Muscle of leg (tissue), 16 donors: ENCODE measurements at places on chromosomes 16 and 17. TPM values are rescaled to one million over a fixed set of nuclear protein-coding genes. Genes with fewer than 3 reads are reported as not detected.

DNA sequence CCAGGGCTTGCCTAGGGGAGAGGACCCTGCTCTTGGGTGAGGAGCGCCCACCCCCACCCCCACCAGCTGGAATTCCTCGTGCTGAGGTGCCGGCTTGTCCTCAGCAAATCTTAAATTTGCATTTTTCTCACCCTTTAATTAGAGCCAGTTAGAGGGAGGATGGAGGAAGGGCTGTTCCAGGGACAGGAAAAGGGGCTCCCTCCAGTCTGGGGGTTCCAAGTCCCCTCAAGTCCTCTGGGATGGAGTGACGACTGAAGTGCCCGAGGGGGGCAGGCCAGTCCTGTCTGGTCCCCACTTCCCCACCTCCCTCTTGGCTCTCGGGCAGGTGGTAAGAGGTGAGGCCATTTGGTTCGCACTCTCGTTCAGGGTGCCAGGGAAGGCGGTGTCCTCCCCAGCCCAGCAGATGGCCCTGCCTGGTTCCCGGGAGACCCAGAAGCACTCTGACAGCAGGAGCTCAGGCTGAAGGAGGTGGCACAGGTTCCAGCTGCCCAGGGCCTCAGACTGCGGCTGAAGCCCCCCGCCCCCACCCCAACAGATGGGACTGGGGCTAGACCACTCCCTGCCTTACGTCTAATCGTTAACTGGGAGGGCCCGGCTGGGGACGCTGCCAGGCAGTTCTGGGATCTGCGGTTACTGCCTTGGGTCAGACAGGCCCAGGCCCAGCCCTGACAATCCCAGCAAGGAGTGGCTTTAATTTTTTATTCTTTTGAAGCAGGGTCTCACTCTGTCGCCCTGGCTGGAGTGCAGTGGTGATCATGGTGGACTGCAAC is 2.2 kb downstream of the RAB26 start:
- peaks cover 30% of the 10 kb centered on the region for H3K36me3 ChIP-seq
- no peak overlapping the region for H3K4me3 ChIP-seq
- H3K27ac ChIP-seq: no peak overlapping the region

DNA sequence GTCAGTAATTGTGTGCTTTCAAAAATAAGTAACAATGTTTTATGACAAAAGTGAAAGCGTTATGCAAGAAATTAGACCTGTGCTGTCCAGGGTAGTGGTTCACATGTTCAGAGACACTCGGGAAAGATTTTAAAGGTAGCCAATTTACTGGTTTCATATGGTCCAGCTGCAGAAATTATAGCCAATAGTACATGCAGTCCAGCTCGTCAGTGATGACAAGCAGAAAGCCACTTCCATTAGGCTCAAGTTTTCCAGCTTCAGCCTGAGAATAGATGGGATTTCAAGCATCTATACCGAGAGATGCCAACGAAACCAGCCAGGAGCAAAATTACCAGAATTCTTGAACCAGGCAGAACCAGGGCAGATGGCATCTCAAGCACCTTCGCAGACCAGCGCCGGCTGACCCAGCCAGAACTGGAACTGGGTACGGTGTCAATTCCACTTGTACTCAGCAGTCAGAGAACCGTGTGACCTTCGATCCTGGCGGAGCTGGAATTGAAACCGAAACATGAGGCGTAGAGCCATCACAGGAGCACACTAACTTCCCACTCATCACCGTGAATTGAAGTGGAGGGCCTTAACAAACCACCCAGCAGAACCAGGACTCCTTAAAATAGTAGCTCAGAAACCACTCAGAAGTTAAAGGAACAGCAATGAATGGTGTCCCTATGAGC is 207.9 kb upstream of the HSBP1 start:
- no peak overlapping the region for H3K27ac ChIP-seq
- H3K27me3 ChIP-seq: no peaks in the 10 kb centered on the region
- DNase-seq: no peak
- no peaks in the 10 kb centered on the region for H3K36me3 ChIP-seq
- H3K4me3 ChIP-seq: no peak overlapping the region

DNA sequence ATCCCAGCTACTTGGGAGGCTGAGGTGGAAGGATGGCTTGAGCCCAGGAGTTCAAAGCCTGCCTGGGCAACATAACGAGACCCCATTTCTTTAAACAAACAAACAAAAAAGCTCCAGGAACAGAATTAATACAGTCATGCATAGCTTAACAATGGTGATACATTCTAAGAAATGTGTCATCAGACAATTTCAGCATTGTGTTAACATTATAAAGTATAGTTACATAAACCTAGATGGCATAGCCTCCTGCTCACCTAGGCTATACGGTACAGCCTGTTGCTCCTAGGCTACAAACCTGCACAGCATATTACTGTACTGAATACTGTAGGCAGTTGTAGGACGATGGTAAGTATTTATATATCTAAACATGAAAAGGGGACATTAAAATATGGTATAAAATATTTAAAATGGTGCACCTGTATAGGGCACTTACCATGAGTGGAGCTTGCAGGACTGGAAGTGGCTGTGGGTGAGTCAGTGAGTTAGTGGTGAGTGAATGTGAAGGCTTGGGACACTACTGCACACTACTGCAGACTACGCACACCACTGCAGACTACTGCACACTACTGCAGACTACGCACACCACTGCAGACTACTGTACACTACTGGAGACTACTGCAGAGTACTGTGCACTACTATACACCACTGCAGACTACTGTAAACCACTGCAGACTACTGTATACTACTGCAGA is 74.6 kb downstream of the TMC6 start:
- H3K36me3 ChIP-seq: peaks cover 43% of the 10 kb centered on the region
- H3K27ac ChIP-seq: no peak overlapping the region
- DNase-seq: no peak

WNK4 gene
- 0.09 TPM for total RNA-seq

DNA sequence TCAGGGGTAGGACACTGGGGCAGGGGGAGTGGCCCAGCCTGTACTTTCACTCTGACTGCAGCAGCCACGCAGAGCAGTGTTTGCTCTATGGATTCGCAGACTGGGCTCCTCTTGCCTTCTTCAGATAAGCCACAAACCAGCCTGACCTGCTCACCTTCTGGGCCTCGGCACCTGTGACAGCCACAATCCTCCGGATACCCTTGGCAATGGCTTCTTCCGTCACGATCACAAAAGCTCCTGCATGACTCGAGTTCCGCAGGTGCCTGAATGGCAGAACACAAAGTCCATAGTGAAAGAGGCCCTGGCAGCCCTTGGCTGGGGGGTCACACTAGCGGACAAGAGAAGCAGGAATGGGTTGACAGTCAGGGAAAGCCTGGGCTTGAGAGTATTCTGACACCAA is 3.8 kb upstream of the EXOSC6 start:
- H3K36me3 ChIP-seq: peaks cover 79% of the 10 kb centered on the region
- no peak overlapping the region for H3K27ac ChIP-seq
- no peaks in the 10 kb centered on the region for H3K27me3 ChIP-seq
- no peak for DNase-seq
- H3K4me1 ChIP-seq: peaks cover 7% of the 10 kb centered on the region

SLC16A13 gene
- 0.18 TPM for total RNA-seq

- no peaks in the 10 kb centered on the region for H3K27me3 ChIP-seq
- H3K4me1 ChIP-seq: peaks cover 28% of the 10 kb centered on the region
- no peak for DNase-seq
- no peaks in the 10 kb centered on the region for H3K36me3 ChIP-seq
- H3K27ac ChIP-seq: no peak overlapping the region
Measured at GRCh38 chr16:53100889-53101288, 46.1 kb downstream of the CHD9 start.

SCNN1G gene
- not detected for total RNA-seq

- peaks cover 23% of the 10 kb centered on the region for H3K4me1 ChIP-seq
- no peak overlapping the region for H3K4me3 ChIP-seq
Measured at GRCh38 chr17:40175928-40176753, 1.1 kb upstream of the RAPGEFL1 start.

DNA sequence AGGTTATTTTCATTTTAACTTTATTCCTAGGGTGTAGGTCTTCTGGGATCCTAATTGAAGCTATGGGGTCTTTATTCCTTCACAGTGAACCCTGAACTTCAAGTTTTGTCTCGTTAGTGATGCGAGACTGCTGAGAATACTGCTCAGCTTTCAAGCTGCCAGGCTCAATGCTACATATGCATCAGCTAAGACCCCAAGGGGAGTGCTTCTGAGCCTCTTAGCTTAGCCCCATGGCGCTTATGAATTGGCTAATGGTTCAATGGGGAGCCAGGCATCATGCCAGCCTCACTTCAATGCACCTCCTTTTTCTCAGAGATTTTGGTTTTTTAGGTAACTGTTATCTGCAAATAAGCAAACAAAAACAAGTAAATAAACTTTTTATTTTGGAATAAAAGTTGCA is 94.1 kb upstream of the SIAH1 start:
- no peaks in the 10 kb centered on the region for H3K4me1 ChIP-seq
- H3K27me3 ChIP-seq: no peaks in the 10 kb centered on the region
- no peak overlapping the region for H3K4me3 ChIP-seq
- no peak overlapping the region for H3K27ac ChIP-seq
- no peaks in the 10 kb centered on the region for H3K36me3 ChIP-seq

GRCh38 chr17:37405955-37406634 is 541 bp downstream of the ACACA start:
- peaks cover 11% of the 10 kb centered on the region for H3K4me1 ChIP-seq
- peak overlapping the region; percentile 96 for H3K4me3 ChIP-seq
- H3K27me3 ChIP-seq: no peaks in the 10 kb centered on the region
- H3K27ac ChIP-seq: peak overlapping the region; percentile 90

DNA sequence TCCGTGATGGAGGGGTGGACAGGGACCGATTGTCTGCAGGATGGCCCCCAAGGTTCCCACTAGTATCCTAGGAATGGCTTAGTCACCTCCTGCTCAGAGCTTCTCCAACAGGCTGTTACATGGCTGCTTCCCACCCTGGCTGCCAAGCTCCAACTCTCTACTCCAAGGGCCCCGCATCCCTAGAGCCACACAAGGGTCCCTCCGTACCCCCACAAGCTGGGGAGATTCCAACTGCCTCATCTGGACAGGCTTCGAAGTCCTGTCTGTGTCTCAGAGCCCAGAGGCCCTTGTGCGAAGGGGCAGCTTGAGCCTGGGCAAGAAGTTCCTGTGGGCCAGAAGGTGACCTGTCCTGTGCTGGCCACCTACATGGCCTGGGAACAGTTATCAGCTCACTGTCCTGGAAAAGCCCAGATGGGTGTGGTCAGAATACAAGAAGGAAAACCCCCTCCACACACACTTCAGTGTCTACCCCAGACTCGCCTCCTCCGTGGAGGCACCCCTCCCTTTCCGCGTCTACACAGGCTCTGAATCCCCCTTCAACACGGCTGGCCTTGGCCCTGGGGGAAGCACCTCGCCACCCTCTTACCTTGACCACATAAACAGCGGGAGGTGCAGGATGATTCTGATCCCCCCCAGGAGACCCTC is 586 bp downstream of the MEAK7 start:
- H3K36me3 ChIP-seq: peaks cover 8% of the 10 kb centered on the region
- peaks cover 20% of the 10 kb centered on the region for H3K4me1 ChIP-seq
- no peaks in the 10 kb centered on the region for H3K27me3 ChIP-seq
- DNase-seq: peak; percentile 61
- peak overlapping the region; percentile 96 for H3K4me3 ChIP-seq

TPSB2 gene
- total RNA-seq: 0.89 TPM

DNAH9 gene
- 0.18 TPM for total RNA-seq

C17orf67 gene
- 1.3 TPM for total RNA-seq

DNA sequence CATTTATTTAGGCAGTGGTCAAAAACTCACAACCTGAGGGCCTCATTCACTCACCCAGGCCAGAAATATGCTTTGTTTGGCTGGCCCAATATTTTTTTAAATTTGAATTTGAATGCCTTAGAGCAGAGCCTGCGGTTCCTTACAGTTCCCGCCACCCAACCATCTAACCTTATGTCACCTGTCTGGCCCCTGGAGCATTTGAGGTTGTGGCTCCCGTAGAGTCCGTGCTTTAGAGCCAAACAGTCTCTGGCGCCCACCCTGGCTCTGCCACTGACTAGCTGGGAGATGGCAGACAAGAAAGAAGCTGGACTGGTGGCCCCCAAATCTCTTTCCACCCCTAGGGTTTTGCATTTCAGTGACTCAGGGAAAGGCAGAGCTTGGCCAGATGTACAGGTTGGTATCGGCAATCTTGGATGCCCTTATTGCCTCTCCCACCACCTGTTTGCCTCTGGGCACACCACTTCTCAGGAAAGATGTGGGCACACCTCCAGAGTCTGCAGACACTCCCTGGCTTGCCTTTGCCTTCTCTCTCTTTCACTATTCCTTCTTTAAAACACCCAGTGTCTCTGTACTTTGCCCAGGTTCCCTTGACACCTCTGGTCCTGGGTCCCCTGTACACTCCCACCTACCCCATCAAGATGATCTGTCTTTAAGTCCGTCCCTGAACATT is 1.9 kb upstream of the MAP3K14 start:
- peaks cover 29% of the 10 kb centered on the region for H3K4me1 ChIP-seq
- H3K4me3 ChIP-seq: no peak overlapping the region
- DNase-seq: no peak
- H3K36me3 ChIP-seq: no peaks in the 10 kb centered on the region

SLFN12 gene
- 11.5 TPM for total RNA-seq

HEATR9 gene
- total RNA-seq: not detected

DNA sequence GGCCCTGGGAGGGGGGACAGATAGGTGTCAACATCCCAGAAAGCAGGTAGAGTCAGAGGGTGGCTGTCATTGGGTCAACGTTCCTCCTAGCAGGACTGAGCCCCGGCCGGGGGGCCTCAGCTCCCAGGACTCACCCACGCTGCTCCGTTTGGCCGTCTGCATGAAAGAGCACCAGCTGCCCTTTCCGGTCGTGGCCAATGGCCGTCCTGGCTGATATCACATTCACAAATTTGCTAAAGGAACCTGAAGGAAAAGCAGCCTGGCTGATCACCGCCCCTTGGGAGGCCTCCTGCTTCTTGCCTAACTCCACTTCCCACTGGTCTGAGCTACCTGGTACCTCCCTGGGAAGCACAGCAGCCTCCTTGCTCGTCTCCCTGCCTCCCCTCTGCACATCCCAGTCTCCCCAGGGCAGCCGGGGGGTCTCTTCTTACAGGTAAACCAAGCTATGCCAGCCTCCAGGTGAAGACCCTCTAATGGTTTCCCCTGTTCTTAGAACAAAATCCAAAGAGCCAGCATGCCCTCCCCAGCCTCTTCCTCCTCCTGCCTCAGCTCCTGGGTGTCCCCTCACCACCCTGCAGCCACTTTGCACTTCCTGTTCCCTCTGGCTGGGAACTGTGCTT is 3.4 kb downstream of the NAGPA start:
- peaks cover 7% of the 10 kb centered on the region for H3K36me3 ChIP-seq
- H3K27me3 ChIP-seq: no peaks in the 10 kb centered on the region
- peaks cover 6% of the 10 kb centered on the region for H3K4me1 ChIP-seq

- no peaks in the 10 kb centered on the region for H3K36me3 ChIP-seq
- no peaks in the 10 kb centered on the region for H3K4me1 ChIP-seq
- H3K4me3 ChIP-seq: no peak overlapping the region
- no peak for DNase-seq
Measured at GRCh38 chr16:52383119-52383518, 163.8 kb downstream of the TOX3 start.

GRCh38 chr16:11372073-11372828 is 27.0 kb downstream of the RMI2 start:
- peaks cover 9% of the 10 kb centered on the region for H3K4me1 ChIP-seq
- DNase-seq: no peak
- no peak overlapping the region for H3K4me3 ChIP-seq
- no peaks in the 10 kb centered on the region for H3K36me3 ChIP-seq
- no peaks in the 10 kb centered on the region for H3K27me3 ChIP-seq

SYT17 gene
- total RNA-seq: 3.1 TPM

- H3K27ac ChIP-seq: no peak overlapping the region
- H3K4me1 ChIP-seq: peaks cover 4% of the 10 kb centered on the region
Measured at GRCh38 chr17:78023042-78023441, 64.5 kb downstream of the TNRC6C start.

OR1A1 gene
- not detected for total RNA-seq
